ENCODE measurements at places on chromosomes 3 and 15.

DNA sequence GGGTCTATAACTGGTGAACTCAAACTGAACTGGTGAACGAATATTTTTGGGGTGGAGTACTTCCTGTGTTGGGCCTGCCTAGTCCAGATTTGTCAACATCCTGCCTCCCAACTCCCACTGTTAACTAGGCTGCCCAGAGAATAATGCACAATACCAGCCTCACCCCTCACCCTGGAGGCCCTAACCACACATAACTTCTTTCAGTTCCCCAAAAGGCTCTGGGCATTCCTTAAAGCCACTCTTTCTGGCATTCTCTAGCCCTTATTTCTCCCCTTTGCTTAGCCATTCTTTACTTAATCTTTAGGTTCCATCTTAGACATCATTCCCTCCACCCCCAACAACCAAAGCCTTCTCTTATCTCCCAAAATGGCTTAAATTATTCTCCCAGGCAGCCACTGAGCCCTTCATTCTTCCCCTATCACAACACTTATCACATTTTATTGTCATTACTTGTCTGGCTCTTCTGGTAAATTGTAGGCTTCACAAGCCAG, 9.1 kb upstream of the SEC11A start:
- DNase-seq = no peak

DNA sequence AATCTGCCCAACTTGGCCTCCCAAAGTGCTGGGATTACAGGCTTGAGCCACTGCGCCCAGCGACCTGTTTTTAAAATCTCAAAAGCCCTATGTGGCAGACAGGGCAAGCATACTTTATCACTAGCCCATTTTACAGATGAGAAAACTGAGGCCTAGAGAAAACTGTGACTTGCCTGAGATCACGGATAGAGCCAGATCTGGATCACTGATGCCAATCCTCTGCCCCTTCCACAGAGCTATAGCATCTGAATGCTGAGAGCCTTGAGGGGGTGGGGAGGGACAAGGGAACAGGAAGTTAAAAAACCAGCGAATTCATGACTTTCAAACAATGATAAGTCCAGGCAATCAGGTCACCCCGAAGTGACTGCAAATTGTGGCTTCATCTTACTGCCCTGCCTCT, 7.3 kb downstream of the ANKRD63 start:
- no peak for DNase-seq

DNA sequence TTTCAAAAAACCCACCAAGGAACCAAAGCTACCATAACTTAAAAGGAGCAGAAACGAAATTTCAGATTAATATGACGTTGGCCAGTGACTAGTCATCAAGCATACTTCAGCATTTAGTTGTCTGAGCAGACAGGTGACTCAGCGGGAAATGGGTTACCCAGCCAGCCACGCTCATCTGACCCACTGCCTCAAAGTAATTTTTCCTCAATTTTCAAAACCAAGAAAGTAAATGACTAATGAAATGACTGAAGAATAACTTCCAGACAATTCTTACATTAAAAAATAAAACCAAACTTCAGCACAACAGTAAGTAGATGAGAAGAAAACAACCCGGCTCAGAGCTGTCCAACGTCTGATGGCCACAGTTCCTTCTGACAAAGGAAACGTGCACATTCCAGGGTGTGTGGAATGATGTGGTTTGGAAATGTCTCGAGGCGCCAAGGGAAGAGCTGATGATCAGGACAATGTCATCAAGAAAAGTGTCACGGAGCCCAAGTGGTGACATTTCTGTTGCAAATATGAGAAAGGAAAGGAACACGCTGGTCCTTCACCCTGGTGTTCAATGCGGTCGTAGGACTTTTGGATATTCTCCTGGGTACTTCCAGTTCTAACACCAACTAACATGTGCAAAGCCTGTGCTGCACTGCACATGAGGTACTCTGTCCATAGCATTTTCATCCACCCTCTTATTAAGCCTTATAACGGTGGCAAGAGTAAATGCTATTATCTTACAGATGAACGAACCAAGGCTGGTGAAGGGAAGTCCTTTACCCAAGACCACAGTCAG, 79.1 kb downstream of the FOXP1 start:
- DNase-seq = peak; percentile 96

DNA sequence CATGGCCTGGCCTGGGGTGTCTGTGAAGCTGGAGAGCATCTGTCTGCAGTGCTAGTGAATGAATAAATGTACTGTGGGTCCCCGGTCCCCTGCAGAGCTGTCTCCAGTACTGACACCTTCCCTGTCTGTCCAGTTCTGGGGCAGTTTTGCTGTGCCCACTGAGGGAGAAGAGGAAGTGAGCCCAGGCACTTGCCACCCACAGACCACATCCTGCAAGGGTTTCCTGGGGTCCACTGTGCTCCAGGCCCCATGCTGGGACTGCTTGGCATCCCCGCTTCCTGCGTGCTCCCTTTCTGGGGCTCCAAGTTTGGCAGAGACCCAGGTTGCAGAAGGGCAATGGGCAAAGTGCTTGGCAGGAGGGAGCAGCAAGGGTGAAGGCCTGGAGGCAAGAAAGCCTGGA, 4.9 kb upstream of the SLC6A6 start:
- DNase-seq = no peak

GRCh38 chr3:127395663-127396355, 108.0 kb upstream of the PRR20G start:
- DNase-seq = no peak

DNA sequence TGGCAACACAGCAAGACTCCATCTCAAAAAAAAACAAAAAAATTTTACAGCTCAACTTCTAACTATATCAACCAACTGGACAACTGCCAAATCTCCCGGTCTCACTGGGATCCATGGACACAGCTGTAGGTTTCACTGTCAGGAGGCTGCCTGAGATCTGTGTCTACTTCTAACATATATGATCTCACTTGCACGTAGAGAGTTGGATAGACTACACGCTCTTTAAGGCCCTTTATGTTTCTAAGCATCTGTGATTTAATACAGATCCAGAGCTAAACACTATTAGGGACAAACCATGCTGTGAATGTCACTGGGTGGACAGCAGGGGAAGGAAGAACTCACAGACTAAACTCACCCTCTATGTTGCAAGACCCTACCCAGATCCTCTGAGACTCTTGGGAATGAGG, 13.0 kb upstream of the APOD start:
- no peak for DNase-seq

- no peak for DNase-seq
Observed at GRCh38 chr3:25472153-25472552, 44.1 kb downstream of the RARB start.

DNA sequence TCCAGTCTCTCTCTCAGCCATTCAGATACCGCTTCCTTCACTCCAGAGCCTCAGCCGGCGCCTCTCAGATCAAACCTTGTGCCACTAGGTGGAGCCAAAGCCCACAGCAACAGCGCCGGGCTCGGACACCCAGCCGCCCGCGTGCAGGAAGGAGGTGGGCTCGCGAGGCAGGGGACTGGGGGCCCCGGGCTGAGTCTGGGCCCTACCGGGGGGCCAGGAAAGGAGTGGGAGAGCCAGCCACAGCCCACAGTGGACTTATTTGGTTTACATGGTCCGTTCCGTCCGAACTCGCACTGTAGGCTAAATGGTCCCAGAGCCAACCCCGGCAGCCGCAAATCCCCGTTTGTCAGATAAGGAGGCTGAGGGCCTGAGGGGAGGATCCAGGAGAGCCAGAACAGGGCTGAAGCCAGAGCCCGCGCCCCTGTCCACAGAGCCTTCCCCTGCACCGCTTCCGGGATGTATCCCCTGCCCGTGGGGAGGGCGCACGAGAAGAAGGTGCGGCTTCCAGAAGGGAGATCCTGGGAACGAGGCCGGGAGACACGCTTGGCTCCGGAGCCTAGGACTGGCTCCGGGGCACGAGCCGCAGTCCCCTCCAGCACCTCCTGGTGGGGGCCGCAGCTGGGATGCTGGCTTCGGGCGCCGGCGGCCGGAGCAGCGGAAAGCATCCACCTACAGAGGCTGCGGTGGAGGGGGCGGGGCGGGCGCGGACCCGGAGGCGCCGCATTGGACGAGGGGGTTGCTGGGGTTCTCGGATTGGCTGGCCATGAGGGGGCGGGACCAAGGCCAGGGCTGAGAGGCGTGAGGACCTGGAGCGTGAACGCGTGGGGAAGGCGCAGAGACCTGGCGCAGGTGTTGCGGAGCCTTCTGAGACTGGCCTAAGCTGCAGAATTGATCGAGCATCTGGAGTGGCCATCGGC, 6.5 kb upstream of the CYP11A1 start:
- peak; percentile 82 for DNase-seq

DNA sequence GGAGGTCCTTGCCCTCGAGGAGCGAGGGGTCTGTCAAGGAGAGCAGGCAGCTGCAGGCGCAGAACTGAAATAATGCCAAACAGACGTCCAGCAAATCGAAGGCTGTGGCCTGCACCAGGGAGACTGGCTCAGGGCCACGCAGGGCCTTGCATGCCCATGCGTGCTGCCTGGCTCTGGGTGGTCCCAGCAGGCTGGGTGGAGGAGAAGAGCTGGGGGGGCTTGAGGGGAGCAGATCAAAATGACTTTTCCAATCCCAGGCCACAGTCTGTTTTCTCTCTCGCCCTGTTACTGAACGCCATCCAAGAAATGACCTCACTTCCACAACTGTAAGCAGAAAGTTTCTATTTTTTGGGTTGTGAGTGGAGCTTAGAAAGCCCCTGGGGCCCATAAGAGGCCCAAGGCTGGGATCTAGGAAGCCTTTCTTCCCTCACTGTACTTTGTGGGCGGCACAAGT, 96.9 kb upstream of the RPL32 start:
- DNase-seq = peak; percentile 22

DNA sequence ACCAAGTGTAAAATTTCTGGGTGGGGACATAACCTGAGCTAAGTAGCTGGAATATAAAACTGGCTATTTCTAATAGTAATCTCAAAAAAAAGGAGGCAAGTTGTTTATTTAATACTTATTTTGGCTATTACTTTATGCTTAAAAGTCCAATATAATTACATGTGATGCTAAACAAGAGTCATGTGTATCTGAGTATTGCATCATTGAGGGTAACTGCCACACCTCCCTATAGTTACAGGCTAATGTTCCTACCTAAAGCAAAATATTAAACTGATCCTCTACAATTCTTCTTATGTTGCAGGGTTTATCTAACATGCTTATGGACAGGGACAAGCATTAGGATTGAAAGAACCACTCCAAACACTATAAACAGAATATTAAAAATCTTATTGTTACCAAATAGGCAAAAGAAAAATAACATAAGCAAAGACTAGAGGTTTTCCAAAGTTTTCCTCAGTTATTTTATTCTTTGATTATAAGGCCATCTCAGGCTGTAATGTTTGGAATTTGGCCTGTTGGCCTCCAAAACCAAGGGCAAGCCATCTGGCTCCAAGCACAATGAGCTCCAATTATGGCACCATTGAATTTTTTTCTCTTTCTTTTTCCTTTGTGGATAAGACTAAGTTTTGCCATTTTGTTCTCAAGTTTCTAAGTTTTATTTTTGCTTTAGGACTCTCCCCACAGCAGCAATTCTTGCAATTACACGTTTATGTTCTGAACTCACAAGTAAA, 75.8 kb upstream of the ABI3BP start:
- peak; percentile 3 for DNase-seq

- DNase-seq = no peak
Observed at GRCh38 chr3:49903451-49904424, at the start of gene MST1R. TSS of gene MST1R (minus strand) at chr3:49903873. CDS start at chr3:49903609, 264 bp downstream.

GRCh38 chr3:1235526-1236120, 142.8 kb downstream of the CNTN6 start:
- DNase-seq = peak; percentile 37

- DNase-seq = no peak
Observed at GRCh38 chr15:51048308-51048707, 46.4 kb downstream of the TNFAIP8L3 start.

GRCh38 chr3:51581524-51581923, 43.0 kb downstream of the RAD54L2 start:
- no peak for DNase-seq

GRCh38 chr3:98148751-98149150, 1.5 kb downstream of the OR5H14 start:
- DNase-seq = no peak

GRCh38 chr3:140341203-140341602, 336.7 kb upstream of the TRIM42 start:
- no peak for DNase-seq

GRCh38 chr3:159881828-159882309, 106.8 kb upstream of the IL12A start:
- DNase-seq = peak; percentile 32

DNA sequence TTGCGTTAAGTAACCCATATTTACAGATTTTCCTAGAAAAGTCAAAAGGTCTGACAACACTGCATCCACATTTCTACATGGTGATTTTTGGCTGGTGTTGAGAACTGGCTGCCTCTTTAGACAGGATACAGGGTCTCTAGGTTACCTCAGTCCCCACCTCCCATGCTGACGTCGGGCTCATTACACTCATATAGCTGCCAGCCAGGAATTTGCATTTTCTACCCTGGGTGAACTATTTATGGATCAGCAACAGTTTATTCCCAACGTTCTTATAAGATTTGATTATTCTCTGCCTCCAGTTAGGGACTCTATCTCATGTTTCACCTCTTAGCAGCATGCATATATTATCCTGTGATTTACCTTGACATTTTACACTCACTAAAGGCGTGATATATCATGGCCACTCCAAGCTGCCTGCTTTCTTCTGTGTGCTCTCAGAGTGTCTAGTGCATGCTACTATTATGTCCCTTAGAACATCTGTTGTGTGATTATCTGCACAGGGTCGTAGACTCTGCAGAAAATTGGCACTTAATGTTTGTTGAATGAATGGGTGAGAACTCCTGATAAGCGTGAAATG, 49.0 kb downstream of the CLDN11 start:
- no peak for DNase-seq

- no peak for DNase-seq
Observed at GRCh38 chr15:77538027-77538451, 94.7 kb downstream of the LINGO1 start.

Measured in astrocyte of the spinal cord (primary cell).